ENCODE measurements at places on chromosomes 11 and 22.

- no peak for DNase-seq
Measured at GRCh38 chr11:119795231-119795630, 66.2 kb upstream of the NECTIN1 start.

- DNase-seq: no peak
Measured at GRCh38 chr11:129943036-129943435, 47.7 kb upstream of the NFRKB start.

- DNase-seq: no peak
Measured at GRCh38 chr22:42873356-42873755, 16.3 kb upstream of the ARFGAP3 start.

DNA sequence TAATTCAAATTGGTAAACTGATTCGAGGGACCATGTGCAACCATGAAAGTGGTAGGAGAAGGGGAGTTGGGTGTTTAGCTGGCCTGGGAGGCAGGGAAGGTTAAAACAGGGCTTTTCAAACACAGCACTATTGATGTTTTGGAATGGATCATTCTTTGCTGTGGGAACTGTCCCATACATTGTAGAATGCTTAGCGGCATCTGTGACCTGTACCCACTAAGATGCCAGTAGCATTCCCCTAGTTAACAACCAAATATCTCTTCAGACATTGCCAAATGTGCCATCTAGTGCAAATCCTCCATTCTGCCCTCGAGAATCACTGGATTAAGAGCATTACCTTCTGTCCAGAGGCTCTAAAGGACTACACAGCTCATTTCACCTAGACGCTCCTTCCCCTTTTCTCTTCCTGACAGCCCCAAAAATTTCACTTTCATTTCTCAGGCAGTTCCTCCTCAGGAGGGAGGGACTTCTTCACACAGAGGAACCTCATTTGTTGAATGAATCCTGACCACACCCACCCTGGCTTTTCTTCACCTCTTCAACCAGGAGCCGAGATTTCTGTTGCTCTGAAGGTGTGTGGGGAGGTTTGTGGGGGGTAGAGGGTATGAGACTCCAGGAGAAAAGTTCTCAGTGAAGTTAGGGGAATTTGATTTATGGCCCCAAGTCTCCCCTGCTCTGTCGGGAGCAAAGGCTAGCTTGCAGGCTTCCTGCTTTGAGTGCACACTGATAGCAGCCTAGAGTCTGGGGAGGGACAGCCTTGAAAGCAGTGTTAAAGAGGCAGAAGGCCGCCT is at the start of gene TRIM34:
TSS of gene TRIM34 (plus strand) at position 513 of the 791 bp plus-strand sequence. CDS start 7,331 bp downstream, outside the sequence.
- DNase-seq: peak; percentile 55

- no peak for DNase-seq
Measured at GRCh38 chr11:106594751-106595351, 423.4 kb downstream of the GUCY1A2 start.

DNA sequence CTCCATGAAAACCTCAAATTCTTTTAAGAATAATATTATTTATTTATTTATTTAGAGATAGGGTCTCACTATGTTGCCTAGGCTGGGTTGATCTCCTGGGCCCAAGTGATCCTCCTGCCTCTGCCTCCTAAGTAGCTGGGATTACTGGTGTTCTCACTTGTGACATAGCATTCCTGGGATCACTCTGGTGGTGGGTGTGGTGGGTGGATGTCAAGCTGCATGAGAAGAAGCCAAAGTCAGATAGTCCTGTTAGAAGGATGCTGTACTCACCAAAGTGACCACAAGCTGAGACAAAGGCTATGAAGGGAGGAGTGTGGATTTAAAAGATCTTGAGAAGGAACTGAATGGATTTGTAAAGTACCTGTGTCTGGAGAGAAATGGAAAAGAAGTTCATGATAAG is 87.9 kb upstream of the SPON1 start:
- no peak for DNase-seq

DNA sequence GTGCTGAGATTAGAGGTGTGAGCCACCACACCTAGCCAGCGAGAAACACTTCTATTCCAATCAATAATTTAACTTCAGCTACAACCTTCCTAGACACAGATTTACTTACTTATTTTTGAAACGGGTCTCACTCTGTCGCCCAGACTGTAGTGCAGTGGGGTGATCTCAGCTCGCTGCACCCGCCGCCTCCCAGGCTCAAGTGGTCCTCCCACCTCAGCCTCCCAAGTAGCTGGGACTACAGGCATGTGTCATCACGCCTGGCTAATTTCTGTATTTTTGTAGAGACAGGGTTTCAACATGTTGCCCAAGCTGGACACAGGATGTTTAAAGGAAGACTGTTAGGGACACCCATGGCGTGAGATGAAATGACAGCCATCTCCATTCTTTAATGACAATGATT is 61.3 kb downstream of the MICAL3 start:
- DNase-seq: no peak

DNA sequence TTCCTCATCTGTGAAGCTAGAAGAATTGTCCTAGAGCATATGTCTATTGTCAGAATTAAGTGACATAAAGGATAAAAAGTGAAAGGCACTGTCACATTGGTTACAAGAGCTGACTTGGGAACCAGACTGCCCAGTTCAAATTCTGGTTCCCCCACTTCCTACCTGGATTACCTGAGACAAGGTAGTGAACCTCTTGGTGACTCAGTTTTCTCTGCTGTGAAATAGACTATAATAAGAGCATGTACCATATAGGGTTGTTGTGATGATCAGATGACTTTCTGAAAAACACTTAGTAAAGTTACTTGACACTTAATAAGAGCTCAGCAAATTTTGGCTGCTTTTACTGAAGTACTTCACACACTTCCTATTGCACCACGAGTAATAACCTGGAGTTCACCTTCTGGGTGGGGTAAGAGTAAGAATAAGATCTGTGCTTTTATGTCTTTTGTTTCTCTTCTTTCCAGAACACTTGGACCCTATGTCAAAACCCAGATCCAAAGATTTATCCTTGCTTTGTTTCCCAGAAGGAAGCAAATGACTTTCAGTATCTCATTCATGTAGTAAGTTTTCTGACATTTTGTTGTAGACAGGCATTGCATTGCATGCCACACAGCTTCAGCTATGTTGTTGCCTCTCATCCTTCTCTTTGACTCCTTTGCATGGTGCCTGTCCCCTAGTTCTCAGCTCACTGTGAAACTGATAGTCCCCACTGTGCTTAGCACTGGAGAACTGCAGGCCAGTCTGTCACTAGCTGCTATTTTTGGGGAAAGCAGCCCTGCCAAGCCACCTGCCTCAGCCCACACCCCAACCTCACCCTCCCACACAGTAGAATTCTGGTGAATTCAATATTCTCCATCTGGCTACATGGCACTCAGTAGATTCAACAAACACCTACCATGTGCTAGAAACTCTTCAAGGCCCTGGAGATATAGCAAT is 121.8 kb upstream of the POU2AF2 start:
- DNase-seq: no peak

- no peak for DNase-seq
Measured at GRCh38 chr11:10918698-10919097, 60.8 kb upstream of the ZBED5 start.

DNA sequence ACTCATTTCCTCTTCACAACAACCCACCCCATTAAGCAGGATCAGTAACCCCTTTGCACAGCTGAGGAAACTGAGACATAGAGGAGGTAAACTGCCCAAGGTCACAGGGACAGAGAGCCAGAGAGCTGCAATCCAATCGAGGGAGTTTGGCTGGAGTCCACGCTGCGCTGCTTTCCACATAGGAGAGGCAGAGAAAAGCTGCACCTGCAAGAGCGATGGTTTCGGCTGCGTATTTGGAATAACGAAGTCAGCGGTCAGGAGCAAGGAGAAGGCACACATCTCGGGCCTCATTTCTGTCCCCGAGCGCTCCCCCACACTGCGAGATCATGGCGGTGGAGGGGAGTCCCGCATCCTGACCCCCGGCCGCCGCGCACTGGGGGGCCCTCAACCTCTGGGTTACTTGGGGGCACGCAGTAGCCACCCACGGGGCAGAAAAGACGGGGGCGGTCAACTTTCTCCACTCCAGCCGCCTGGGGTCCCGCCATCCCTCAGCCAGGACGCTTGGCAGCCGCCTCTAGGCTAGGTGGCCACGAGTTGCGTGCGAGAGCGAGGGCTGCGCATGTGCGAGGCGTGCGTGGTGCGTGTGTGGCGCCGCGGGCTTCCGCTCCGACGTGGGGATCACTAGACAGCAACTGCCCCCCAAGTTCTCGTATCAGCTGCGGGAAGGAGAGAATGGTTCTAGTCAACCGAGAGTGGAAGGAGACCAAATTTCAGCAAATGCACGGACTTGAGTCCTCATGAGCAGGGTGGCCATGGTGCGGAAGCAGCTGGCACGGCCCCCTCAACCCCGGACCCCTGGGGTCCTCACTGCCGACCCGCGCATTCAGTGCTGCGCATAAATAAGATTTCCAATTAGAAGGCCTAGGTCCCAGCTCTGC is 42.3 kb upstream of the CLDN5 start:
- no peak for DNase-seq

GRCh38 chr22:25690798-25691197 is 51.2 kb upstream of the MYO18B start:
- DNase-seq: no peak

DNA sequence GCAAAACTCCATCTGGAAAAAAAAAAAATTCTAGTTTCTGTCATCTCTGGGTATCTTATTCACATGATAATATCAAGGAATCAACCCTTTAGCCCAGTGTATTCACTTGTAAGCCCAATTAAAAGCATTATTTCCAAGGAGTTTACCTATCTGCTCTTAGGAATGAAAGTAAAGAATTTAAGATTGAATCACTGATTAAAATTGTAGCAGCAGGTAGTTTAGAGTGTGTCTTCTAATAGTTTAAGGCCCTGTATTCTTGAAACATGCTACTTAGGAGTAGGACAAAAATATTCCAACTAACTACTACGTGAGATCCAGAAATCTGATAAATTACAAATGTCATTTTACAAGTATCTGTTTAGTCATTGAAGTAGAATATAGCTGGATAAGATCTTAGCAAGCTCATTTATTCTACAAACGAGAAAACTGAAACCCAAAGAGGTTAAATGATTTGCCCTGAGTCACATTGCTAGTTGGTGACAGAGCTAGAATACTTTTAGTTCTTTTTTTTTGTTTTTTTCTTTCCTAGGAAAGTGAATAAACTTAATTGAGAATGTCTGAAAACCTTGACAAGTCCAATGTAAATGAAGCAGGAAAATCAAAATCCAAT is 4.0 kb downstream of the TCP11L1 start:
- DNase-seq: no peak

GRCh38 chr11:128497061-128497775 is 90.1 kb downstream of the ETS1 start:
- DNase-seq: no peak

DNA sequence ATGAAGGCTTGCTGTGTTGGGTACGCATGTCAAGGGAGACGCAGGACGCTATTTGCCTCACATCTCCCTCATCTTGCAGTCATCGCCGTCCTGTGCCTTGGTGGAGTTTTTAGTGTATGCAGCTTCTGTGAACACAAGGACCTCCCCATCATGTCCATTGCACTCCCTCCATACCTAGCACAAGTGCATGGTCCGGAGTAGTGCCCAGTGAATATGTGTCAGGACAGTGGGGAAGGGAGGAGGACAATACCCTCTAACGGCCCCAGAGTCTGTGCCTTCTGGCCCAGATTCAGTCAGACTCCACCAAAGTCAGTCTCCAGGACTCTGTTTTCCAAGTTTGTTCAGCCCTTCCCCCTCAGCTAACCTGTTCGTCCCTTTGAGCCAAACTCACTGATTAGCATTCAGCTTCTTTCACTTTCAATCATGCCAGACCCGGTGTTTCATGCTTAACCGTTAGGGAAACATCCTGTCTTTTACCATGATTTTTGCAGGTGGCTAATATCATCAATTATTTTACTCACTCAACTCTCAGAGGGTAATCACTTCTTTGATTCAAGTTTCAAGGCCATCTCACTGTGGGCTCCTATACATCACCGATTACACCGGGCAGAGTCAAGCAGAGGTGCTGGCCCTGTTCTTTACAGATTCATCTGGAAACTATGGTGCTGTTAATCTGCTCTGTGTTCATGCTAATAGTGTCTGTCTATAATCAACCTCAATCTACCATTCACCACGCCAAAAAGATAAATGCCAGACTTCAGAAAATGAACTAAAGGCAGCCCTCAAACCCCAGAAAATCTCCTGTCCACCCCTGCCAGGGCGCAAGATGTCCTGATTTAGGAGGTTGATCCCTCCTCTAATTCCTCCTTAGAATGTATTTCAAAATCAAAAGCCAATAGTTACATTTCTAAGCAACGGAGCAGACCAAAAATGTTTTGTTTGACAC is 156.5 kb downstream of the RRAS2 start:
- DNase-seq: no peak

Measured in activated CD8-positive, alpha-beta memory T cell treated with anti-CD3 and anti-CD28 coated beads, Interleukin-2, amount 50 U/mL, for 48 hours (primary cell).